ENCODE measurements at places on chromosomes 3 and 15. TPM values are rescaled to one million over a fixed set of nuclear protein-coding genes. Genes with fewer than 3 reads are reported as not detected.
A peak's percentile ranks its signal among the peaks of the same experiment; 100 is the strongest.

DNA sequence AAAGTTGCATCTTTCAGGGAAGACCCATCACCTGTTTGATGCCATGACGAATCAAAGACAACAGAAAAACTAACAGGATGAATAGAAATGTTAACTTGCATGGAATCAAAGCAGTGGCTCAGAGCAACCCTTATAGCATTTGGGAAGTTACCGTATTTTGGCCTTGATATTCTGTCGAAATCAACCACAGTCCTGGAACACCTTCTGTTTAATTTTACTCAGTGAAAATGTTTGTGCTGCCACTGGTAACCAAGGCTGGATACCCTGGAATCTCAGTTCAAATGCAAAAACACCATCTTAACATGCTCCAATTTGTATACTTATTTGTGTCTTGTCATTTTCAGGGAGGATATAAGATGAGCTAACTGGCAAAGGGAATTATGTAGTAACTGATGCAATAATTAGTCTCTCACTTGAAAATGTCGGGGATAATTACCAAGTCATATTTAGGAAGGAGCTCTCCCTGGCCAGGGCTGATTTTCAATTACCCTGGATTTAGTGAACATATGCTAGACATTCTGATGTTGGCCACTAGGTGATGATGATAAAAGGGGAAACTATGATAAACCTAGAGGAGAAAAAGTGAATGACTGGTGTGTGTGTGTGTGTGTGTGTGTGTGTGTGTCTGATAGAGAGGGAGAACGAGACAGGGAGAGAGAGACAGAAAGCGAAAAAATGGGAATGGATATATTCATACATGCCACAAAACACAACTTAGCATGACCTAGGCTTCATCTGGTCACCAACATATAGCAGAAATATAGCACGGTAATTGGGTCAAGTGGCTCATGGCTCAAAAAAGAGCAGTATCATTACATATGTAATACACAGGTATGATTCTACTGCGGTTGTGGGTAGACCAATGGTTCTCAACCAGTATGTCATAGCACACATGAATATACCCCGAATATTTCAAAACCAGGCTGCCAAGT lies 19.0 kb upstream of the PRICKLE2 start:
- DNase-seq, result no peak

The CDC25A gene
- polyA plus RNA-seq, result 11.0 TPM

The SCN11A gene
- polyA plus RNA-seq, result 1.6 TPM

- DNase-seq, result no peak
These were observed 11.2 kb downstream of the ANP32A start for GRCh38 chr15:68809517-68809916.

GRCh38 chr15:56950979-56951378 lies 32.5 kb downstream of the TCF12 start:
- no peak for DNase-seq

- no peak for DNase-seq
These were observed 160.9 kb upstream of the GALNT15 start for GRCh38 chr3:16013568-16013967.

GRCh38 chr3:121175083-121175482 lies 267.1 kb downstream of the STXBP5L start:
- no peak for DNase-seq

DNA sequence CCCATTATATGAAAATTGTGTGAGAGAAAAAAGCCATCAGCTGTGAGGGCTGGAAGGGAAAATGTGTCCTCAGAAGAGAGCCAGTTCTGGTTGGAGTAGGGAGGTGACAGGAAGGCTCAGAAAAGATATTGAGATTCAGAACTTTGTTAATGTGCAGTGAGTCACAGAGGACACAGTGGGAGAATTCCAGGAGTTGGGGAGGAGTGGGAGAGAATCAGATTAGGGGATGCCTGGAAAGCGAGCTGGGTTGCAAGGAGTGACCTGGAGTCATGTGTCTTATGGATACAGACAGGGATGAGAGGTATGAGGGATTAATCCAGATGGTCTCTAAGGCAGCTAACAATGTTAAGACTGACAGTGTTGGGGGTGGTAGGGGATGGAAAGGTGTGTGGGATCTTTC lies 67.5 kb downstream of the CHST2 start:
- no peak for DNase-seq

- peak; percentile 4 for DNase-seq
These were observed 139.5 kb upstream of the RBMS3 start for GRCh38 chr3:29141197-29141917.

GRCh38 chr15:36024031-36024688 lies 478.2 kb upstream of the DPH6 start:
- peak; percentile 21 for DNase-seq

DNA sequence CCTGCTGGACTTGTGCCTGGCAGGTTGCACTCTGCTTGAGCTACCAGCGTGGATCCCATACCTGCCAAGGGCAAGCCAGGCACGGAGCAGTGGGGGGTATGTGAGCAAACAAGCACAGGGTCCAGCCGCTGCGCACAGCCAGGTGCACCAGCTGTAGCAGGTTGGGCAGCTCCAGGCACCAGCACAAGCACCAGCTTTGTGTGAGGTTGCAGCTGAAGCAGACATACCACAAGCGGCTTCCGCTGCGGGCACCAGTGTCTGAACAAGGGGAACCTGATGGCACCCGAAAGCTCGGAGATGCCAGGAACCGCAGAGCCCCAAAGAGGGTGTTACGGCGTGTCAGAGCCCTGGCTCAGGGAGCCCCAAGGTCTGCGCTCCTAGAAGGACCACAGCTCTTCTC lies 472.7 kb upstream of the ARL6 start:
- DNase-seq, result no peak

- no peak for DNase-seq
These were observed 1.7 kb downstream of the RASL12 start for GRCh38 chr15:65066001-65066634.

The WDR93 gene
- 2.4 TPM for polyA plus RNA-seq

The P2RY1 gene
- polyA plus RNA-seq, result 2.2 TPM

DNA sequence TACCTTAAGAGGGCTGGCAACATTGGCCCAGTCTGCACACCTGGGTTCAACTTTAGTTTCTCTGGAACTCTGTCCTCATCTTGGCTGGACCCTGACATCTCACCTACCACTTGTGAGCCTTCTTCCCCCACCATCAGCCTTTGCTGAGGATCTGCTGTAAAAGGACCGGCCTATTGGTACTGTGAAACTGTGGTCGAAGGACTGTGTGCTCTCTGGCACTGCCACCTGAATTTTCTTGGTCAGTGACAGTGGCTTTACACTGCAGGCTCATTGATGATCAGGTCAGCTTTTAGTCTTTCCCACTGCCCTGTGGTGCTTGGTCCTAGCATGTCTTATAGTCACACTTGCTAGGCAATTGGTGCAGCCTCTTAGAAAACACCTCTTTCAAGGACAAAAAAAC lies 86.9 kb downstream of the PEX5L start:
- no peak for DNase-seq

GRCh38 chr3:39378088-39378487 lies 5.1 kb upstream of the SLC25A38 start:
- peak; percentile 31 for DNase-seq

GRCh38 chr3:38129058-38129457 lies 7.9 kb downstream of the ACAA1 start:
- DNase-seq, result no peak

The DLL4 gene
- polyA plus RNA-seq, result 6.6 TPM

The SLC38A3 gene
- polyA plus RNA-seq, result 9.1 TPM

The CCDC13 gene
- polyA plus RNA-seq, result 3.6 TPM

The MESP2 gene
- polyA plus RNA-seq, result 0.47 TPM

DNA sequence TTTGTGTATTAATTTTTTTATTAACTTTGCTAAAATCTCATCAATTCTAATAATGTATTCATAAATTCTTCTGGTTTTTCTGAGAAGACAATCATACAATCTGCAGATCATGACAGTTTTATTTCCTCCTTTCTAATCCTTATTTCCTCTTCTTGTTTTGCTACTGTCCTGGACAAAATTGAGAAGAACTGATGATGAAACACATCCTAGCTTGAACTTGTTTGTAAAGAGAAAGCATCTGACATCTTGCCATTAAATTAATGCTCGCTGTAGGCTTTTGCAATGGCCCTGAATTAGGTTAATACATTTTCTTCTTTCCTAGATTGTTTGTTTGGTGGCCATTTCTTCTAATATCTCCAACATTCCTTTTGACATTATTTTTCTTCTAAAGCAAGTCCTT lies 110.9 kb upstream of the TPM1 start:
- DNase-seq, result no peak

- peak; percentile 23 for DNase-seq
These were observed 25.5 kb upstream of the RASGRF1 start for GRCh38 chr15:79115986-79116665.

The TERC gene
- 0.43 TPM for polyA plus RNA-seq

GRCh38 chr15:33293713-33294334 lies 16.9 kb upstream of the RYR3 start:
- DNase-seq, result no peak

- DNase-seq, result no peak
These were observed 4.2 kb upstream of the TRAT1 start for GRCh38 chr3:108818404-108818803.

The PLSCR2 gene
- polyA plus RNA-seq, result 1.2 TPM

DNA sequence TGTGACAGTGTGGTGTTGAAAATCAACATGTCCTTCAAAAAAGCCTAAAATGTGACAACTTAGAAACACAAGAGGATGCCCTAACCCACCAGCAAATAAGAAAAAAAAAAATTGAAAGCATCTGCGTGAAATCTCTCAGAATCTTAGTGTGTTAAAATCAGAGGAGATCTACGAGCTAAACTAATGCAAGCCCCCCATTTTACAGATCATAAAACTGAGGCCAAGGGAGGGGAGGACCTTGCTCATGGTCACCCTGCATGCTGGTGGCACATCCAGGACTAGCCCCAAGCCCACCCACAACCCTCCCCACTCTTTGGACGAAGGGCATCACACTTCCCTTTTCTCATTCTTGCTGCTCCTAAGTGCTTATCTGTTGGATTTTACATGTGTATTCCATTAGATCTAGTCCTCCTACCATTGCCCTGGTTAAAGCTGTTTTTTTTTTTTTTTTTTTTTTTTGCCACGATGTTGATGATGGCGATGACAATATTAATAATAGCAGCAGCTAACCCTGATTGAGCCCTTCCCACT lies 29.1 kb upstream of the NOX5 start:
- DNase-seq, result no peak

DNA sequence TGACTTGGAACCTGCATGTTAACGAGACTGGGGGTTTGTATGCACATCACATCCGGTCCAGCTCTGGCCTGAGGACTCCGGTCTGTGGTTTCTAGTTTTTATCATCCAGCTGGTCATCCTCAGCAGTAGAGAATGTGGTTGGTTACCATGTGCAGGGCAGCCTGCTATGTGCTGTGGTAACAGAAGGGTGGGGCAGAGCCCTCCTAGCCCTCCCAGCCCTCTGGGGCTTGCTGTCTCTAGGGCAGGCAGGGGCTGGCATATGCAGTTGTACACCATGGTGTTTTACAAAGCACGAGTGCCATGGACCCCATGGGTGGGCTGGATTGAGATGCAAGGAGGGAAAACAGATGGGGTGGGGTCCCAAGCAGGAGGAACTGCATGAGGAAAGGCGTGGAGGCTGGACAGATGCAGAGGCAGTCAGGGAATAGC lies 70.2 kb downstream of the APBA2 start:
- no peak for DNase-seq

DNA sequence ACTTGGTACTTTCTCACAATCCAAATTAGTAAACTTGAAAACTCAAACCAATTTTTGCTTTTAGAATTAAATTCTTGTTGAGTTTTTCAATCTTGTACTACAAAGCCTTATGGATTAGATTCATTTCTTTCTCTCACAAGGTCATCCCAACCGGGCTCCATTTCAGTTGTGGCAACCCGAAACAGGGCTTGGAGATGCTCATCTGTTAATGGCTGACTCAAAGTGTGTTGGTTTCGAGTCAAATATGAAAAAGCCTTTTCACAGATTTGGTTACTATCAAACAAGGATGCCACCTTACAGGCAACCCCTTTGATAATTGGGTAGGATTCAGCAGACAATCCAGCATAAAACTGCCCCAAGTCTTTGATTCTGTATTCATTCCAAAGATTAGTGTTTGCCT lies 1.8 kb downstream of the EPM2AIP1 start:
- DNase-seq, result no peak

DNA sequence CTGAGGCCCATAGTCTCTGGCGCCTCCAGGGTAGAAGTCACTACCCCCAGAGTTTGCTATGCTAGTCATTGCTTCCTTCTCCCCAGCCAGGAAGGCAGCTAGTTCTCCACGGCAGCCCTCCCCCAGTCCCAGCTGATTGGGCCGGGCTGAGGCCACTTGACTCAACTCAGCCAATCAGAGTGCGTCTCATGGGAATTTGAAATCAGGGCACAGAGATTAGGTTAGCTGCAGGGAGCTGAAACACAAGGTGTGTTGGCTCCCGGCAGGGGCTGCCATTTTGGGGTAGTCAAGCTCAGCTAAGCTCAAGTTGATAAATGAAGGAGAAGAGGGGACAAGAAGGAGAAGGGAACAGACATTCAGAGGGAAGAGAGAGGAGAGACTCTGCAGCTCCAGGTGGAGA lies 32.8 kb downstream of the LINGO1 start:
- no peak for DNase-seq

GRCh38 chr3:184985586-184985985 lies 167.3 kb downstream of the C3orf70 start:
- no peak for DNase-seq

GRCh38 chr3:7621651-7622050 lies 760.7 kb downstream of the GRM7 start:
- DNase-seq, result no peak

DNA sequence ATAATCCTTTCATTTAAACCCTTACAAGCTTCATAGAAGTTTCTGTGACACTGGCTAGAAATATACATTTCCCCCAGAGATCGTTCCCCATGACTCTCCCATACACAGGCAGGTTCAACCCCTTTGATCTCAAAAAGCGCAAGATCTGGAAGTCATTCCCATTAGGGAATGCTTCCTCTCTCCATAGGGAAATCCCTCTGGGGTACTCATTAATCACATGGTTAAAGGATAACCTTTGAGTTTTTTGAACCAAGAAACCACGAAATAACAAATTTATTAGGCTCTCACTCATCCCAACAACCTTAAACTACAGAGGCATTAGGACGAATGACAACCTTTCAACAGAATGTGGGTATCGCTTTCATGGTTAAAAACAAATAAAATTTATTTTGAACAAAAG lies 211.9 kb upstream of the PRICKLE2 start:
- no peak for DNase-seq

The SAMD7 gene
- polyA plus RNA-seq, result not detected

DNA sequence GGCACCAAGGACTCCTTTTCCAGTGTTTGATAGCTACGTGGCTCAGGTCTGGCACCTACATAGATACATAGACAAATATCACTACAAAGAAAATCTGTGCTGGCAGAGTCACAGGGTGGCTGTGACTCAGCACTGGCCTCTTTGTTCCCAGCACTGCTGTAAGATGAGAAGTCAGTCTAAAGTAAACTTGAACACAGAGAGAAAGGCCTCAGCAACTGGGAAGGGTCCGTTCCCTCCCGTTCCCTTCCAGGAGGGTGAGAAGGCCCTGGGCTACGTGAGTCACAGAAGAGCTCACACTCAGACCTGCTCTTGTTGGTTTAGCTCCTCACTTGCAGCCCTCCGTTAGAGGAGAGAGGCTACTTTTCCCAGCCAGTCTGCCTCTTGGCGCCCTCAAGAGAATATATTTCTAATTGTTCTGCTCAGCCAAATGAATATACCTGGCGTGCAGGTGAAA lies 23.1 kb downstream of the ANXA2 start:
- DNase-seq, result no peak

GRCh38 chr3:196965804-196966173 lies 2.8 kb downstream of the PIGZ start:
- DNase-seq, result no peak

- DNase-seq, result no peak
These were observed 66.7 kb downstream of the SI start for GRCh38 chr3:165011557-165011956.
